Activated naive CD8-positive, alpha-beta T cell treated with anti-CD3 and anti-CD28 coated beads, Interleukin-2, amount 50 U/mL, for 16 hours (primary cell): ENCODE measurements at places on chromosomes 2 and 18.

DNA sequence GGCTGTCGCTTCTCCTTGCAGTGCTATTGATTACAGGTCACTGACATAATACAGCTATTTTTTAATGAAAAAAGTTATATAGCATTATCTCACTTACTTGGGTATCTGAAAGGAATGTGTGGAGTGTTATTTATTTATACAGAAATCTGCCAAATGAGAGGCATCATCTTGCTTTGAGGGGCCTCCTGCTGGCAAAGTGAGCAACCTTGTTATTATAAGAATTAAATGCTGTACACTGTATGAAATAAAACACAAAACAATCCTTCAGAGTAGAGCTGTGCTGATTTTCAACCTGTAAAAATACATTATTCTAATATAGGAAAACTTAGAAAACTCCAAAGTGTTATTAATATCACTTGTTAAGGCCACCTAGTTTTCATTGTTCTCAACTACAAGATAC, 20.9 kb downstream of the ERBB4 start:
- DNase-seq: no peak

GRCh38 chr2:130376433-130377293, 20.8 kb downstream of the PTPN18 start:
- DNase-seq: no peak

DNA sequence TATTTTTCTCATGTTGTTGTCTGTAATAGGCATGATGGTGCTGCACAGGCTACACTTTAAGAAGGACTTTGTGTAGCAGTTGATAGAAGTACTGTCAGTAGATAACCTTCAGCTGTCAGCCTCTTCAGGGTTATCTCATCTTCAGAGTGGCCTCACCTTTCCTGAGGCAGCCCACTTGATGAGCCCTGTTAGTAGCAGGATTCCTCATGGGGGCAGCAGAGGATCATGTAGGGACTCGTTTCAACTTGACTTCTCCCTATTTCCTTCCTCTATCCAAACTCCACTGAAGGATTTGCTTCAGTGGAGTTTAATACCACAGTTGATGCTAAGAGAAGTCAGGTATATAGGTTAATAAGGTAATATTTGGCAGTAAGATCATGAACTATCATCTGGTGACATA, 530.3 kb upstream of the FSIP2 start:
- no peak for DNase-seq

DNA sequence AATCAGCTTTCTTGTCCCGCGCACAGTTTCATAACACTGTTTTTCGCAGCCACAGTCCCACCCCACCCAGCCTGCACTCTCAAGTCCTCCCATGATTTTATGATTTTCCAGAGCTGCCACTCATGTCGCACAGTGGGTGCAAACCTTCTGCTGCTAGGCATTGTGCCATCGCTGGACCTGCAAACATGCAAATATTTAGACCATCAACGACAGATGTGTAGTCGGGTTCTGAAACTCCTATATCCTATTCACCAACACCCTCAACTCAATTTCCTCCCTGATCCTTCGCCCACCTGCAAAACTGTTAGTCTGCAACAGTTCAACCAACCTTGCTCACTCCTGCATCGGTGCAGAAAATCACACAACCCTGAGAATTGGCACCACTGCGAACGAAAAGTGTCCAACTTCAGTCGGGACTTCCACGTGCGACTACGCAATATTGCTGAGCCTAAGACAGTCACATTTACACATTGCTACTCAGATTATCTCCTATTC, 871 bp upstream of the ALS2 start:
- no peak for DNase-seq

DNA sequence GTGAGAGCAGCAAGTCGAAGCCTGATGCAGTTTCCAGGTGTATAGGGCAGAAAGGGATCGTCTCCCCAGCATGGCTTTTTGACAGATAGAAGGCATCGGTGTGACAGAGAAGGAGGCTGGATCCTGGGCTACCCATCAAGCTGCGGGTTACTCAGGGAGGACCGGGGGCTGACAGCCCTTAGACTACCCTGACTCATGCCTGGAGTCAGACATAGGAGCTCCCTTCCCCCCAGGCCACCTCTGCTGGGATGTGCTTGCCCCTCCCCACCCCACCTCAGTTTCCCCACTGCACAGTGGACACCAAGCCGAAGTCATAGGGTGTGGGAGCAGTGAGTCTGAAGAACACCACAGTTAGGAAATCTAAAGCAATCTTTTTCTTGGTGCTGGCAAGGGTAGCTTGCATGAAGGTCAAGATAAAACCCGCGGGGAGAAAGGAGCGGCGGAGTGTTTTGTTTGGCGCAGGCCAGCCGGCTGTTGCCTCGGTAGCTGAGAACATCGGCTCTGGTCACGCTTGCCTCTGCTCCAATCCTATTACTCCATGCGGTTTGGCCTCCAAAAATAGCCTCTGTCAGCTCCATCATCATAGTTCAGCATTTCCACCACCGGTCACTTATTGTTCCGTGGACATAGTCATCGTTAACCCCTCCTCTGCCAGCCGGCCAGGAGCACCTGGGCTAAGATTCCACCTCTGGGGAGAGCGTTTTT, 169.2 kb upstream of the GLI2 start:
- DNase-seq: no peak

GRCh38 chr2:160752475-160753330, 259.1 kb upstream of the RBMS1 start:
- no peak for DNase-seq

GRCh38 chr2:46162329-46163097, 134.7 kb upstream of the EPAS1 start:
- no peak for DNase-seq

- DNase-seq: no peak
These were observed 6.3 kb downstream of the MEP1B start for GRCh38 chr18:32195881-32196815.

DNA sequence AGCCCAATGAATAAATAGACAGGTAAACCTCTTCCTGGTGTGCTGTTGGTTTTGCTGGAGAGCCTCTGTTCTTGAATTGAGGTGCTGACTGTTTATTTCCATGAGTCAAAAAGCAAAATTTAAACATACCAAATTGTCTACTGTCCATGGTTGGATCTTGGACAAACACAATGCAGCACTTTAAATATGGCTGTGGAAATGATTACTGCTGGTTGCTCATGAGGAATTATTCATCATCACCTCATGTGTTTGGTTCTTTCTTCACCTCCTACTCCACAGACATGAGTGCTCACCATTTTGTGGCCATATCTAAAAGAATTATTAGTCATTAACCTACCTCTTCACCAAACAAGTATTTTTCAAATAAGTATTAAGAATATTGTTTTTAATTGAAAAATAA, 85.3 kb upstream of the GALNT5 start:
- DNase-seq: no peak

DNA sequence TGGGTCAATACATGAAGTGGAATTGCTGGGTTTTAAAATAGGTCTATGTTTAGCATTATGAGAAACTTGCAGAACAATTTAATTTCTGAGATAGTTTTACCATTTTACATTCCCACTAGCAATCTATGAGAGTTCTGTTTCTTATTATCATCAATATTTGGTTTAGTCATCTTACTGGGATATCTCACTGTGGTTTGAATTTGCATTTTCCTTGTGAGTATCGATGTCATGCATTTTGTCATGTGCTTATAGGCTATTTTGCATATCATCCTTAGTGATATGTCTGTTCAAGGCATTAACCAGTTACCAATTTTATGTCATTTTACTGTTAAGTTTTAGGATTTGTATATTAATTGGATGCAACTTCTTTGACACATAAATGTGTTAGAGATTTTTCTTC, 204.4 kb downstream of the MCFD2 start:
- no peak for DNase-seq

- no peak for DNase-seq
These were observed 6.1 kb upstream of the GPC1 start for GRCh38 chr2:240429341-240429871.

DNA sequence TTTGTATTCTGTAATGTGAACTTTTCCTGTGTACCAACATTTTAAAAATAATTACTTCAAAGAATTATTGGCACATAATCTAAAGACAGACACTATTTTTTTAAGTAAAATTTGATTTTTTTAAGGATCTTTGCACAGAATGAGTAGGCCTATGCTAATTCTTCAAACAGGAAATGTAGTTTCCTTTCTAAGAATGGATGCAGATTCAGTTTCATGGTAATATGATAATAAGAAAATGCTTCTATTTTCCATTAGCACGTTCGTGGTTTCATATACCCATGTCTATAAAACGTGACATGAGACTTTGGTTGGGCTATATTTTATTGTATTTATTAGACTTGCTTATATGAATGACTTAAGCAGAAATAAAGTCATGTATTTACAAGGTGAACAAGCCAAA, 191.8 kb upstream of the RBBP8 start:
- DNase-seq: no peak

GRCh38 chr2:101387151-101387834, at the start of gene CREG2:
Gene CREG2, minus strand, starts transcription at chr2:101387503. Its CDS starts 46 bp downstream, at chr2:101387457.
- DNase-seq: no peak

DNA sequence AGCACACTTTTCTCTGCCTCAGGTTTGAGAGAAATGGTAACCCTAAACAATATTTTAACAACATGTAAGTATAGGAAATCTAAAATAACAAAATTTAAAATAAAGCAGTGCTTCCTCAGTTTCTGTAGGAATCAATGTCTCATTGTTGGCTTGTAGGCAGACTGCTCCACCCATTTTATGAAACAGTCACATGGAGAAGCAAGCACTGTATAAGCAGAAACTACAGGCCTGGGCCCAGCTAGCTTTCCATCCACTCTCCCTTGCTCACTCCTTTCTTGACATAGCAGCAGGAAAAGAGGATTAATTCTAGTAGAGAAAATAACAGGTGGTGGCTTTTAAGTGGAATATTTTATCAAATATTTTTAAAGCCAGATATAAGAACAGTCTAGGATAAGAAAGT, 97.2 kb downstream of the PLEKHM3 start:
- no peak for DNase-seq

GRCh38 chr2:122831649-122832048, 1076.2 kb downstream of the TSN start:
- DNase-seq: no peak

DNA sequence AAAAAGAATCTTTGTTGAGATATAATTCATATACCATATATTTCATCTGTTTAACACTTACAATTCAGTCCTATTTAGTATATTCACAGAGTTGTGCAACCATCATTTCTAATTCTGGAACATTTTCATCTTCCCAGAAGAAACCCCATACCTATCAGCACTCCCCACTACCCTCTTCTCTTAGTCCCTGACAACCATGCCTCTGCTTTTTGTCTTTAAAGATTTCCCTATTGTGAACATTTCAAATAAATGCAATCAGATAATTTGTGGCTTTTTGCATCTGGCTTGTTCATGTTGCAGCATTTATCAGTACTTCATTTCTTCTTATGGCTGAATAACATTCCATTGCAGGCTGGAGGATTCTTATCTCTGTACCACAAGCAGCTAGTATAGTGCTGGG, 305.9 kb upstream of the MEX3C start:
- no peak for DNase-seq

DNA sequence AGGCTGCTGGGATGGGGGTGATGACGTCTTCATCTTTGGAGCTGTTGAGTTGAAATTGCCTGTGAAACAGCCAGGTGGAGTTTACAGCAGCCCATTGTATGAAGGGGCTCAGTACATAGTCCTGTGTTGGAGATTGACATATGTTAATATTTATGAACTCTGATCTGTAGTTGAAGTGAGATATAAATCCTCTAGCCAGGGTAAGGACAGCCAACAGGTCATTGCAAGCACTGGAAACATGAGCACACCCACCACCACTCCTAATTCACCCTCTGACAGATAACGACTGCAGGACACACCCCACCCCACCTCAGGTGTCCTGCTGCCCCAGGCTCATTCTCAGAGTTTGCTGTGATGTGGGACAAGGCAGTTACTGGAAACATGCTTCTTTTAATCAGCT, 112.4 kb upstream of the TRIB2 start:
- no peak for DNase-seq

DNA sequence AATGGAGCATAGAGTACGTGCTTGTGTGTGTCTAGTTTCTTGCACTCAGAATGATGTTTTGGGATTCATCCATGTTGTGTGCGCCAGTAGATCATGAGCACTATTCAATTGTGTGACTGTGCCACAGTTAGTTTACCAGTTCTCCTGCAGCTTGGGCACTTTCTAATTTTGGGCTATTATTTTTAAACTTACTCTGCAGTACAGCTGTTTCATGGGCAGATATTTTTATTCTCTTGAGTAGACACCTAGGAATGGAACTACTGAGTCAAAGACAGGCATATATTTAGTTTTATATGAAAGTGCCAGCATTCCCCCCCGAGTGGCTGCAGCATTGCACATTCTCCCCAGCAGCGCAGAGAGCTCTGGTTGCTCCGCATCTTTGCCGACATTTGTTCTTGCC, 74.8 kb downstream of the IL1R2 start:
- no peak for DNase-seq

GRCh38 chr2:21234001-21234400, 110.2 kb downstream of the TDRD15 start:
- no peak for DNase-seq

GRCh38 chr2:145812165-145812554, 1292.2 kb upstream of the ZEB2 start:
- no peak for DNase-seq

DNA sequence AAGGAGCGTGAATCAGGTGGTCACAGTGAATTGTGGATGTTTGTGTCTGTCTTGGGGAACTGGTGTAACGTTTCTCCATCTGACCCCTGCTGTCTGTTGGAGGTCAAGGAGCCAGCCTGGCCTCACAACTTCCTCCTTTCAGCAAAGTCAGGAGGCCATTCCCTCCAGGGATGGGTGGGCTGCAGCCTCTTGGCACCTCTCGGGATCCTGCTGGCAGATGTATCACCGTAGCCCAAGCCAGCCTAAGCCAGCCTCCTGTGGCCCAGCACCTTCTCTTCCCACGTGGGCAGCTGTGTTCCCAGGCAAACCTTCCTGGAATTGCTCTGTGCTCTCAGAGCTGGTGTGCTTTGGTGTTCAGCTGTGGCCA, 30.5 kb downstream of the HPCAL1 start:
- no peak for DNase-seq

GRCh38 chr2:157363612-157364101, 38.0 kb upstream of the ERMN start:
- no peak for DNase-seq

- no peak for DNase-seq
These were observed 254.3 kb downstream of the LRRTM1 start for GRCh38 chr2:80050246-80050645.

GRCh38 chr2:178829981-178830380, 22.8 kb upstream of the TTN start:
- no peak for DNase-seq

DNA sequence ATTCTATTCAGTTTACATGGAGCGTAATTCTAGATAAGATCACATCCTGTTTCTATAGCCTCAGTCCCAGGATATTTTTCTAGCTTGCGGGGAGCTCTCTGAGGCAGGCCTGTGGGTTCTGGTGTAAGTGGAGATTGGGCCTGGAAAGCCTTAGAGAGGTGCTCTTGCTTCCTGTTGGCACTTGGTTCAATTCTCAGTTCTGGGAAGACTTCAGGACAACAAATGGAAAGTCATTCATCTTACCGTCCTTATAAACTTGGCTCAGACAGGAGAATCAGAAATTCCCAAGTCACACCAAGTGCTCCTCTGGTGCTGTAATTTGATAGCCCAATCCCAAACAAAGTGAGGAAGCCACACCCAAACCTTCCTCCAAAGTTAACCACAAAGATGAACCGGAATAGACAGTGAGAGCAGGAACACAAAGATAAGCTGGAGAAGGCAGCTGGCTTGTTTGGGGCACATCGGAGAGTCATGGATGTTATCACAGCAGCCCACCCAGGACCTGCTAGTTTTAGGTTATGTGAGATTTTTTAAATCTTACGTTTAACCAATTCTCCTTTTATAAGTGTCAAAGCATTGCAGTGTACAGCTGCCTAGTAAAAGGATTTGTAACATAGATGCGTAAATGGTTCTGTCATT, 144.3 kb upstream of the MAP3K20 start:
- no peak for DNase-seq

- DNase-seq: no peak
These were observed 51.6 kb downstream of the SLC66A2 start for GRCh38 chr18:79899609-79900445.
